ENCODE measurements at places on chromosomes 2 and 18.

GRCh38 chr18:31436825-31437224 is 10.7 kb upstream of the DSG3 start:
- no peak for DNase-seq

GRCh38 chr2:200742426-200742825 is 69.3 kb upstream of the BZW1 start:
- no peak for DNase-seq

GRCh38 chr2:113973810-113974209 is 83.9 kb downstream of the ACTR3 start:
- peak; percentile 72 for DNase-seq

DNA sequence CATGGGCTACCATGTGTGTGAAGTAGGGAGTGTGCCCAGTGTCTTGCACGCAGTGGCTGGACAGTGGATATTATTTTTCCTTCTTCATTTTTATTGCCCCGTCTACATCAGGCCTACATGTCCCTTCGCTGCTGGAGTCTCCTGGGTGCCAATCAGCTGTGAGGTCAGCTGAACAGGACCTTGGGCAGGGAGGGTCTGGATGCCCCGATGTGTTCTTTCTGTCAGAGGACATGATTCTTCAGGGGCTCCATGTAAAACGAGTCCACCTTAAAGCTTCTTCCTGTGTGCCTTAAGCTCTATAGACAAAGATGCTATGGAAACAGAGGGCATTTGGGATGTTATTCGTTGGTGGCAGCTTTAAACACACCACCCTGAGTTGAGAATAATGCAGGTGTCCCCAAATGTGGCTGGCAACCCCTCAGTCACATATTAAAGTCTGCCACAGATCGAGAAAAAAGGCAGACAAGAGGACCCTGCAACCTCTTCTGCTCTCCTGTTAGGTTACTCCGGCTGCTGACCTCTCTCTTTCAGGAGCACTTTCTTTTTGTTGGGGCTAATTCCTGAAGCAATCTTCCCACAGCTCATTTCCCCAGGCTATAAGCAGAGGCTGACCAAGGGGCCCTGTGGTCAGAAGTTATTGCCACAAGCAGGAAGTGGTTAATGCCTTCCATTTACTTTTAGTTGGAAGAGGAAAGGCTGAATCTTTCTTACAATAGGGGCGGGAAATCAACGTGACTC is 20.0 kb downstream of the GREB1 start:
- DNase-seq = no peak

GRCh38 chr18:31273812-31274527 is 44.0 kb upstream of the DSG1 start:
- no peak for DNase-seq

- DNase-seq = no peak
Observed at GRCh38 chr18:77906103-77906892, 656.6 kb downstream of the GALR1 start.
